CD4-positive, alpha-beta memory T cell (primary cell): ENCODE measurements at places on chromosomes 4 and X. TPM values are rescaled to one million over a fixed set of nuclear protein-coding genes. Genes with fewer than 3 reads are reported as not detected.

DNA sequence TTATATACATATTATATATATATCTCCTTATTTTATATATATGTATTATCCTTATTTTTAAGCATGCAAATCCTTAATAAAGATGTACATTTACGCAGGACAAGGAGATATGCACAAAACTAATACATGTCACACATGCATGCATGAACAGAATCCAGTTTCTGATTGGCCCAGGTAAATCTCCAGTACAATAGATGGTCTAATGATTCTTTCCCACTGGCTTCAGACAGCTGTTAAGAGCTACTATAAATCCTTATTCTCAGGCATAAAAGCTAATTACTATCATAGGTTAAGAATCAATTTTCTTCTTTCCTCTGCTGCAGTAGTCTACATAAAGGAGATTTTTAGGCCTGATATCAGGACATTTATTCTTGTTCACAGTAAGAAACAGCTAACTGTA is 689.8 kb downstream of the KCTD8 start:
- no peaks in the 10 kb centered on the region for H3K27me3 ChIP-seq
- DNase-seq = no peak
- no peak overlapping the region for H3K27ac ChIP-seq
- H3K4me3 ChIP-seq = no peak overlapping the region
- H3K4me1 ChIP-seq = no peaks in the 10 kb centered on the region

XIAP gene
- 59.9 TPM for total RNA-seq

DNA sequence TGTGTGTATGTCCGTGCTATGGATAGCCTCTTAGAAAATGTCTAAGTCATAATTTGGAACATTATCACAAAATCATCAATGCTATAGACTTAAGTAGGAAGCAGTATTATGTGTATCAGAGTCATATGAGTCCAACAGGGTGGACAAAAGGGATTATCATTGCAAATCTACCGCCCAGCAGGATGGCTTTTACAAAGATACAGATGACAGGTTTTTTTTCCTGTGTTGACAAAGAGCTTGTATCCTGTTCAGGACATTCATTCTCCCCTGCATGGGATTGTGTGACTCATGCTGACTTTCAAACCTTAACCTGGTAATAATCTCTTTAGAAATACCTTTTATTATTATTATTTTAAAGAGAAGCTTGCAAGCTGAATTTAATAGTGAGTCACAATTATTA is 310.3 kb upstream of the GNPDA2 start:
- no peaks in the 10 kb centered on the region for H3K4me1 ChIP-seq
- H3K27me3 ChIP-seq = no peaks in the 10 kb centered on the region
- no peak overlapping the region for H3K27ac ChIP-seq
- no peak overlapping the region for H3K4me3 ChIP-seq
- no peaks in the 10 kb centered on the region for H3K36me3 ChIP-seq
- no peak for DNase-seq

DNA sequence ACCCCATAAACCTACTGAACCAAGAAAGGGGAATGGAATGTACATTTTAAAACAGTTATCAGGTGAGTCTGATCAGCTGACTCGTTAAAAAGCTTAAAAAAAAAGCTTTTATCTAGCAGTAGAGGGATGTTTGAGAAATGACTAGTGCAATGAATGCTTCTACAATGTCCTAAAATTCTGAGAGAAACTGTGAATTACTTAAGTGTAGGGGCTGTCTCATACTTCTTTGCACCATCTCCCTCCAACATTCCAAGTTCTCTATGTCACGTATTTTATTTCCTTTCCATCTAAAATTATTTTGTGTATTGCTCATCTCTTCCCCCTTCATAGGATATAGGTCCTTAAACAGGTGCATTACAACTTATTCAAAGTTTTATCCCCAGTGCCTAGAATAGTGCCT is 11.9 kb upstream of the AREG start:
- H3K36me3 ChIP-seq = no peaks in the 10 kb centered on the region
- no peaks in the 10 kb centered on the region for H3K27me3 ChIP-seq
- H3K4me3 ChIP-seq = no peak overlapping the region
- H3K27ac ChIP-seq = no peak overlapping the region
- DNase-seq = no peak
- H3K4me1 ChIP-seq = no peaks in the 10 kb centered on the region

- no peak overlapping the region for H3K27ac ChIP-seq
- H3K27me3 ChIP-seq = no peaks in the 10 kb centered on the region
- no peak for DNase-seq
- H3K4me1 ChIP-seq = no peaks in the 10 kb centered on the region
Measured at GRCh38 chrX:37818031-37818430, 29.3 kb downstream of the DYNLT3 start.
